ENCODE measurements at places on chromosomes 6 and 20.

- DNase-seq = no peak
Measured at GRCh38 chr20:8870652-8871051, 198.2 kb upstream of the PLCB4 start.

DNA sequence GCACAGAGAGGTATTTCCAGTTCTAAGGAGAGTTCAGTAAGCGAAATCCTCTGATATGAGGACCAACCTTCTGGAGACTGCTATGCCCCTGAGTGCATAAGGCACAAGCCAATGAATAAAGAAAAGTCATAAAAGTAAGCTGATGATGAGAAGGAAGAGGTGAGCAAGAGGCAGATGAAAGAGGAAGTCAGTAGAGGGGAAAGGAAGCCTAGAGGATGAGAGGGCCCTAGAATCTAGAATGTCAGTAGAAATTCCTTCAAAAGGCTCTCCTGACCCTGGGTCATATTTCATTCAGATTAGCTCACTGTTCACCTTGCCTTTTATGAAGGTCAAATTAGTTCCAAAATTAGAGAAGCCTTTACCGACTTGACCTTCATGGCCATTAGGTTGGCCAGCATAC, 209.2 kb downstream of the CD83 start:
- no peak for DNase-seq

DNA sequence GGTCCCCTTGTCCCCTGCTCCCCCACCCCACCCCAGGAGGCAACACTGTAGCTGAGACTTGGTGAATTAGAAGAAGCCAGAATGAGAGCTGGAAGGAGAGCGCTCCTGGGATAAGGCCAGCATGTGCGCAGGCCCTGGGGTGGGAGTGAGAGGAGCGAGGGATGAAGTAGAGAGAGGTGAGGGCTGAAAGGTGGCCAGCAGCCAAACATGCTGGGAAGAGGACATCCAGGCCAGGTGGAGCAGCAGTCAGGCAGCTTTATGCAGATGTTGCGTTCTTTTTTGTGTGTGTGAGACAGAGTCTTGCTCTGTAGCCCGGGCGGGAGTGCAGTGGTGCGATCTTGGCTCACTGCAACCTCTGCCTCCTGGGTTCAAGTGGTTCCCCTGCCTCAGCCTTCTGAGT, 2.2 kb upstream of the BPIFB1 start:
- DNase-seq = no peak

DNA sequence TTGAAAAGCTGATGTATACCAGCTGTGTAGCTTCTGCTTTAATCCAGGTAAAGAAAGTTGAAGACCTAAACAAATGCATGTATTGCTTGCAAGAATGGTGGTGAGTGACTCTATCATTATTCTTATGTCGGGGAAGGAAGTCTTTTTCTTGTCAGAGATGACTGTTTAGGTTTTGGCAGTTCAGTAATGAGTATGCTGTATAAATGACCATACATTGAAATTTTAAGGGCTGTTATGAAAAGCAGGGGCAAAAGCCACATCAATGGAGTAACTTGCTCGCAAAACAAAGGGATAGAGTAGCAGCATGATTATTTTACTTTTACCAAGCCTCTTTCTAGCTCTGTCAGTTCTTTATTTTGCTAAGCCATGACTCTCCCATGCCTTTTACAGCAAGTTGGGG, 55.9 kb upstream of the NUP153 start:
- no peak for DNase-seq

DNA sequence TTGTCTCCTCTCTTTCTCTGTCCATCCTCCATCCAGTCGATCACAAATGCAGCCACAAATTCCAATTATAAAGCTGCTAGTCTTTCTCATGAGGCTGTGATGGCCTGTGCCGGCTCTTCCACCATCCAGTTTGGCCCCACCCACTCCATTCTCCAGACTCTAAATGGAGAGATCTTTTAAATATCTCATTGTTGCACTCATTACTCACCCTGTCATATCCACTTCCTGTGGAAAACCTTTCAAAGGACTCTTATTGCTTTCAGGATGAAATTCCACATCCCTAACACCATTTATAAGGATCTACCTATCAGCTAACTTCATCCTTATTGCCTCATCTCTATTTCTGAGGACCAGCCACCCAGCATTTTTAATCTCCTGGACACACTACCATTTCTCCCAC, 70.6 kb downstream of the NRN1 start:
- DNase-seq = no peak

DNA sequence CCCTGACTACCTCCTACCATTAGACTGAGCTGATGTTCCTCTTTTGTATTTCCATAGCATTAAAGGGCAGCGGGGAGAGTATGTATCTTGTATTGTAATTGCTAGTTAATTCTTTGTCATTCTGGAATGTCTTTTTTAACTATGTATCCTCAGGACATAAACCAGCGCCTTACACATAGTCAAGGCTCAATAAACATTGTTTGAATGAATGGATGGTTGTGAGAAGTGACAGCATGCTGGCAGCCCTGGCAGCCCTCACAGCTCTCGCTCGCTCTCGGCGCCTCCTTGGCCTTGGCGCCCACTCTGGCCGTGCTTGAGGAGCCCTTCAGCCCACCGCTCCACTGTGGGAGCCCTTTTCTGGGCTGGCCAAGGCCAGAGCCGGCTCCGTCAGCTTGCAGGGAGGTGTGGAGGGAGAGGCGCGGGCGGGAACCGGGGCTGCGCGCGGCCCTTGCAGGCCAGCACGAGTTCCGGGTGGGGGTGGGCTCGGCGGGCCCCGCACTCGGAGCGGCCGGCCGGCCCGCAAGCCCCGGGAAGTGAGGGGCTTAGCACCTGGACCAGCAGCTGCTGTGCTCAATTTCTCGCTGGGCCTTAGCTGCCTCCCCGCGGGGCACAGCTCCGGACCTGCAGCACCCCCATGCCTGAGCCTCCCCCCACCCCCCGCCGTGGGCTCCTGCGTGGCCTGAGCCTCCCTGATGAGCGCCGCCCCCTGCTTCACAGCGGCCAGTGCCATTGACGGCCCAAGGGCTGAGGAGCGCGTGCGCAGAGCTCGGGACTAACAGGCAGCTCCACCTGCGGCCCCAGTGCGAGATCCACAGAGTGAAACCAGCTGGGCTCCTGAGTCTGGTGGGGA, 93.1 kb downstream of the RNF182 start:
- no peak for DNase-seq

DNA sequence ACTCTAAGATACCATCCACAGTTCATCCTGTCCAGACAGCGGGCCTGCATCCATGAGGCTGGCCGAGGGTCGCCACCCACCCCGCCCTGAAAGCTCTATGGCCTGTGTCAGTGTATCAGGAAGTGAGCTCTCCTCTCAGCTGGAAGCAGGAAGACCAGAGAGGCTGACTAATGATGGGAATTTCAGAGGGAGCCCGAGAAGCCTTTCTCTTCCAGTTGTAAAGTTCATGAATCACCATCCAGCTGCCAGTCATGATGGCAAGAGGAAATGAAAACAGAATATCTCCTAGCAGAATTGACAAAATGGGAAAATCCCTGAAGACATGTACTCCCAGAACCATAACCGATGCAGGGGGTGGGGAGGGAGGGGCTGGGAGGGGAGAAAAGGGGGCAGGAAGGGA, 109.6 kb upstream of the RPS6KA2 start:
- no peak for DNase-seq

- DNase-seq = no peak
Measured at GRCh38 chr20:22949331-22950109, 85.6 kb upstream of the SSTR4 start.

DNA sequence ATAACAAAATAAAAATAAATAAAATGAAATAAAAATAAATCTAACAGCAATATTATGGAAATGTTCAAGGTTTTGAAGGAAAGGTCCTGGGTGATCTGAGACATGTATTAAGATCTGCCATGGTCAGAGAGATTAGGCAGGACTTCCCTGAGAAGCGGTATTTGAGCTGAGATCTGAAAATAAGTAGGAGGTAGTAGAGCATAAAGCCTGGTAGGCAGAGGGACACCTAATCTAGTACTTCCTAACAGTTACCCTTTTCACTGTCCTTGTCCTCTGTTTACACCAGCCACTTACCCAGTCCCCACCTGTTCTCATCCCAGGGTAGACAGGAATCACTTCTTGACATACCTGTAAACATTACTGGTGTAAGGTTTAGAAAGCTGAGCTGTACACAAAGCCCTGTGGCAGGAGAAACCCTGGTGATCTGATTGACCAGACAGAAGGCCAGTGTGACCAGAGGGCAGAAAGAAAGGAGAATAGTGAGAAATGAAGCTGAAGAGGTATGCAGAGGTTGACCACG, 8.3 kb upstream of the ZNF318 start:
- DNase-seq = no peak

DNA sequence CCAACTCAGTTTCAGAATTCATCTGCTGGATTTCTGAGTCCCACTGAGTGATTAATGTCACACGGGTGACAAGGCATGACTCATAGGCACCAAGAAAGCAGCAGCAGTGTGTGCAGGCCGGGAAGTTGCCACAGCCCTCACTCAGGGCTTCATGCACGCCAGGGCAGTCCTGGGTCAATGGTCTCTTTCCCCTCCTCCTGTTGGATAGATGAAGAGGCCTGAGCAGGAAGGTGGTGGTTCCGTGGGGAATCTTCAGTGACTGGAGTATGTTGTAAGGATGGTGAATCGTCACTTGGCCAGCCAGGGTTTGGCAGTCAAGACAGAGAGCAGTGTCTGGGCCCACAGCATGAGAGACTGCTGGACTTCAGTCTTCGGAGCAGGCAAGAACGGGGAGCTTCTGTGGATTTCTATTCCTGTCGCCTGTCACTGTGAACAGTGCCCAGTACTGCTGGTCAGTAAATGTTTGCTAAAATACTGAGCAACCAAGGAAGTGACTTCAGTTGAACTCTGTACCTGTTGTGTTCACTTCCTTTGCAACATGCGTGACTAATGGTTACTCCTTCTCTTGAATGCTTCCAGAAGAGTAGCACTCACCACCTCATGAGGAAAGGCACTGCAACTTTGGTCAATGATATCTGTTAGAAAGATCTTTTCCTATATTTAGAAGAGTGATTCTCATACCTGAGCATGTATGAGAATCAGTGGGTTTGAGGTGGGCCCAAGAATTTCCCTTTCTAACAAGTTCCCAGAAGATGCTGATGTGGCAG, 62.0 kb upstream of the CD93 start:
- DNase-seq = no peak

- no peak for DNase-seq
Measured at GRCh38 chr20:62671765-62672164, 29.5 kb downstream of the SLCO4A1 start.

GRCh38 chr6:113994934-113995342, 24.0 kb upstream of the HDAC2 start:
- DNase-seq = peak; percentile 96

GRCh38 chr6:41457303-41457670, 88.9 kb upstream of the FOXP4 start:
- no peak for DNase-seq

DNA sequence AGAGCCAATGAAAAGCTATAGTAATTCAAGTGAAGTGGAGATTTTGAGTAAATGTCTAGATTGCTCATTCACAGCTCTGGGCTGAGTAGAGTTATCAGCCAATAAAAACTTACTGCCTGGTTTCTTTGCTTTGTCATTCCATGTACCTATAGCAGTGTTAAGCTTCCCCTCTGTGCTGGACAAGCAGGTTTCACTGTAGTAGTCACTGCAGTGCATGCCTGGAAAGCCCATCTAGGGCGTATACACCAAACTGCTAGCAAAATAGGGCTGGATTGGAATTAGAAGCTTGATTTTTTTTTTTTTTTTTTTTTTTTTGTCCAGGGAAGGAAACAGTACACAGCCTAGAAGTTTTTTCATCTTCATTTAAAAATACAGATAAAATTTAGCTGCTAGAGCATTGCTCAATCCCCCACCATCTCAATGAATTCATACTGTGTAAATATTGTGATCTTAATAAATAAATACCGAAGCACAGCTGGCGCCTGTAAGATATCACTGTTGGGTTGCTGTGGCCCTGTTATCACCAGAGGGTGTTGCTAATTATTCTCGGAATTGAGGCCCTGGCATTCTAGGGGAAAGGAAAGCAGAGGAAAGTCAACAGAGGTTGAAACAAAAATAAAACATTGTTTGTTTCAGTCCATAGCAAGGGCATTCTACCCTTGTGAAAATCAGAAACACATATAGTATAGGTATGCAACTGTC, 968.5 kb upstream of the GJE1 start:
- DNase-seq = no peak

GRCh38 chr6:122429323-122429722, 29.9 kb downstream of the HSF2 start:
- DNase-seq = no peak

- DNase-seq = no peak
Measured at GRCh38 chr6:16405375-16405774, 167.0 kb downstream of the GMPR start.

DNA sequence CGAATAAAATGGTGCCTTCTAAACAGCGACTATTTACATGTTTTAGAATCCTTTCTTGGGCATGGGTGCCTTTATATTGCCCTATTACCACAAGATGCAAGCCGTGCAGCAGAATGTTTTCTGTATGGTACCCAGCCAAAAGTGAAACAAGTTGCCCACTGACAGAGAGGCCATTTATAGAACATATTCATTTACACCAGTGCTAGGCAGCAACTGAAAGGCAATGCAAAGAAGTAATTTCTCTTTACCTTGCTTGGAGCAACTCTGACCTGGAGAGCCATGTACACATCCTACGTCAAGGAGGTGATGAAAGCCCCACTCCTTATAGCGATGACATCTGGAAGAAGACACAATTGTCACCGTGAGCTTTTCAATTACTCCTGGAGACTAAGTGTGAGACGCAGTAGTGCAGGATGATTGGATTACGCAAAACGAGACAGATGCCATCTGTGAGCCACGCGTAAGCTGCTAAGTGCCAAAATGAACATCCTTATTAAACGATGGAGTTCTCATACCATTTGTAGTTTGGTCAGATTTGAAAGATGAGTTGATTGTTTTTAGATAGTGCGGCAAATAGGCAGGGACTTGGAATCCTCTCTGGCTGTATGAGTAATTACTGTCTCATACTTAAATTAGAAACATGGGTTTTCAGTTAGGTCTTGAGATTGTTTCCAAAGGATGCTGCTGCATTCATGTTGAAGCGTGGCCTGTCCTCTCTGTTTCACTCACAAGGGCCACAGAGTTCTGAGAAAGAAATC, at the start of gene TMEM244:
TSS of gene TMEM244 (minus strand) at position 408 of the 758 bp plus-strand sequence. CDS start at position 281, 127 bp downstream.
- peak; percentile 60 for DNase-seq

- no peak for DNase-seq
Measured at GRCh38 chr6:19299129-19299528, 538.0 kb upstream of the ID4 start.

- no peak for DNase-seq
Measured at GRCh38 chr6:100440935-100441334, 23.8 kb downstream of the SIM1 start.

DNA sequence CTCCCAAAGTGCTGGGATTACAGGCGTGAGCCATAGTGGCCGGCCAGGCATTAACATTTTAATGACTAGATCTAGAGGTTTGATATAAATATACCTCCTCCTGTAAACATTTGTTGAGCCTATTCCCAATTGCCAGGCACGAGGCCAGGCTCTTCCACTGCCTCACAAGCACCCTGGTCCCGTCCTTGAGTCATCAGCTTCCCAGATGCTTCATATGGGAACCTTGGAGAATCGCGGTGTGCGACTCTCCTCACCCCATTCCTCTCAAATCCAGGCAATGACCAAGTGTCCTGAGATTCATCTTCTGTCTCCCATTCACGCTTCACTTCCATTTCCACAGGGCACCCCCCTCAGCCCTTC, 35.9 kb upstream of the PIM1 start:
- DNase-seq = no peak

Measured in Ammon's horn (tissue), 1 donor.